Activated T-helper 1 cell treated with Interleukin-2 at 50 U/mL for 16 hours (primary cell): ENCODE measurements at places on chromosomes 1 and 21.
A peak's percentile ranks its signal among the peaks of the same experiment; 100 is the strongest.

DNA sequence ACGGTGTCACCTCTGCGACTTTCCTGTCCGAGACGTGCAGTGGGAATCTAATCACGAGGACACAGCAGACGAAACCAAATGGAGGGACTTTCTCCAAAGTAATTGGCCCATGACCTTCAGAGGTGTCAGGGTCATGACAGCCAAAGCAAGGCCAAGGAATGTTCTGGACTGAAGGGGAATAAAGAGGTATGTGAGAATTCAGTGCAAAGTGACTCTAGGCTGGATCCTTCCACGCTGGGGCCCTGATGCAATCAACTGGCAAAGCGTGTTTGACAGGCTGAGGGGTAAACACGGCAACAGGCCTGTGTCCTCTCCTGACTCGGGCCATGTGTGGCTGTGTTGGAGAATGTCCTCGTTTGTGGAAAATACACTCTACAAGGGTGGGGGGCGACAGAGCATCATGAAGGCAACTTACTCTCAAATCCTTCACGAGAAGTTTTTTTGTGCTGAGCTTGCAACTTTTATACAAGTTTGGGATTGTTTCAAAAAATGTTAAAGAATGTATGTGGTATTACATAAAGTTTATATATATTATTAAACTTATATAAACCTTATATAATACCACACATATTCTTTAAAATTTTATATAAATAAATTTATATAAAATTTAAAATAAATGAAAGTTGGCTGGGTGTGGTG, 1.7 kb downstream of the CFAP74 start:
- DNase-seq = no peak

- no peak for DNase-seq
Measured at GRCh38 chr1:29123887-29124365, at the start of gene TMEM200B. TMEM200B (minus strand) TSS chr1:29123903; CDS start chr1:29121828, 2,075 bp downstream.

GRCh38 chr1:161987872-161988271, 35.8 kb downstream of the OLFML2B start:
- no peak for DNase-seq

DNA sequence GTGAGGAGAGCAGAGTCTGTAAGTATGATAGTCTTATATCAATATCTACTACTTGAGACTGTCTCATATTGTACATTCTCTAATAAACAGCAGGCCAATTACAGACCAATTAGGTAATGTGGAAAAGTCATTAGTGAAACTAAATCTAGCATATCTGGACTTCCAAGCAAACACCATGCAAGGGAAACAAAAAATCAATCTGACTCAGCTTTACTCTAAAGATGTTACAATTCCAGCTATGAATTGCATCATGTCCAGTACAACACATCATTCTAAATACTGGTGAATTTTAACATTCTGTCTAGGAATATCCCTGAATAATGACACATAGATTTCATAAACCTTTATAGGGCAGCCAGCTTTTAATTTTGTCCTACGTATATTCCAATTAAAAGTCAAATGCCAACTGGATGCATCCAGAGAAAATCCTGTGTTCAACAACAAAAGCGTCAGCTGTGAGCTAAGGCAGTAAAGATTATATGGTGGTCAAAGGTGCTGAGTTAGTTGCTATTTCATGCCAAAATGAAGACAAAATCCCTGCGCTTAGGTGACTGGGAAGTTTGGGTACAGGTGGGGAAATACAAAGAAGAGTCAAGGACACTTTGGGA, 159.3 kb downstream of the TTLL7 start:
- DNase-seq = no peak

DNA sequence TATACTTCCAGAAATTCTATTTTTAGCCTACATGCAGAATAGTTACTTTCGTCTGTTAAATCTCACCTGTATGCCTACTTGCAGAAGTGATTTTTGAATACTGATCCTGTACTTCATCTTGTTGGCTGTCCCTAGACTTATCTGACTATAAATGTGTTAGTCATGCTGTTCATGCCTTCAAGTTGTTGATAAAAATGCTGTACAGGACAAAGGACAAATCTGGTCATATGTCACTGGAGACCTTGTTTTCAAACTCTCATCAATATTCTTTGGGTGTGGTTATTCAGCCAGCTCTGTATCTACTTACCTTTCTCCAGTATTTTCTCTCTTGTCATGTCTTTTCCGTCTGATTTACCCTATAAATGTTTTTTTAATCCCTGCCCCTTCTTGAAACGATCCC, 132.9 kb downstream of the RNF220 start:
- no peak for DNase-seq

DNA sequence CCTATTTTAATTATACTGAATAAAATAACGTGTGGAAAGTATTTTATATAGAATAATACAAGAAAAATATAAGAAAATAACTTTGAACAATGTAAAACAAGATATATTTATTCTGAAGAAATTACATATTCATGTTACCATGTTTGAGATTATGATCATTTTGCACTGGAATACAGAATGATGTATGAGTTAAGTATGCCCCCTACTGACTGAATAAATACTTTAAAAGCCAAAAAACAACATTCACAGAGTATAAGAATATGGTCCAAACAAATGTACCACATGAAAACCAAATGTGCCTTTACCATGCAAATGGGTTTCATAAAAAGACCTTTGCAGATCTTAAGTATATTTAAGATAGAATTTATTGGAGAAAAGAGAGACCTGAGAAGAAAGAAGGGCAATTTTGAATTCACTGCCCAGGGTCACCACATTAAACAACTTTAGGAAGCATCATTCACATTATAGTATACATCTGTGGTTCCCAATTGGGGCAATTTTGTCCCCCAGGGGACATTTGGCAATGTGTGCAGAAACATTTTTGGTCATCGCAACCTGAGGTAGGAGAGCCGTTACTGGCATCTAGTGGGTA, 136.6 kb upstream of the GFI1 start:
- DNase-seq = no peak

DNA sequence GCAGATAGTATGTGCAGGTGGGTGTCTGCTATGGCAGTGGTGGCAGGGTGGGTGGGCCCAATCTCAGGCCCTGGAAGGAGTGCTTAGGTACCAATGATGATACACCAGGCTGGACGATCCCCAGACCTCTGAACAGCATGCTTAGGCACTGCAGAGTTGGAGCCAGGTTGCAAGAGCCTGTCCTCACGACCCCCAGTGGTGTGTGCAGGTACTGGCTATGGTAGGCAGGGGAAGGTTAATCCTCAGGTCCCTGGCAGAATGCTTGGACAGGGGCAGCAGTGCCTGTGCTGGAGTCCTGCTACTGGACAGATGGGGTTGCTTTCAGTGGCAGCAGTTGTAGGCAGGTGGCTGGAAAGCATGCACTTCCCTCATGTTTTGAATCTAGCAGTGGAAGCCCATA, 100.5 kb upstream of the NEK7 start:
- DNase-seq = no peak

DNA sequence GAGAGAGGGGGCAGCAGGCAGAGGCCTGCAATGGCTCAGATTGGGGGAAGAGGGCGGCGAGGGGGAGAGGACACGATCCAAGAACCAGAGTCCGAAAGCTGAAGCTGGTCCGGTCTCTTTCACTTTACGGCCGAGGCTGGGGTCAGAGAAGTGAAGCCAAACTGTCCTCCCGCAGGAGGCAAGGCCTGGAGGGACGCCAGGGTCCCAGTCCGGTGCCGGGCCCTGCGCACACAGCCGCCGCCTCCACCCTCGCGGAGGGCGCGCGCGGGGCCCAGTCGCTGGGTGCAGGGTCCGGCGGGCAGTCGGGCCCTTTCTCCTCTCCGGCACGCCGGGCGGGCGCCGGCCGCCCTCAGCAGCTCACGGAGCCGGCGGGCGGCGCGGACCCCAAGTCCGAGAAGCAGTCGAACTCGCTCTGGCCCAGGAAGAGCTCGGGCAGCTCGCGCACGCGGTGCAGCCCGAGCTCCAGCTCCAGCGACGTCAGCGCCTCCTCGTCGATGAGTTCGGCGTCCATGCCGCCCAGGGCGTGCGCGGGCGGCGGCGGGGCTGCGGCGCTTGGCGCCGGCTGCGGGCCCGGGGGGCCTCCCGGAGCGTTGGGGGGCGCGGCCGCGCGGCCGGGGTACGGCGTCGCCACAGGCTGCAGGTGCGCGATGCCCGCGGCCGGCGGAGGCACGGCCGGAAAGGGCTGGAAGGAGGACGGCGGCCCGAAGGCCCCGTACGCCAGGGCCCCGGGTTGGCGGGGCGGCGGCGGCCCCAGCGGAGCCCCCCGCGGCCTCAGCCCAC, 749 bp downstream of the CITED4 start:
- DNase-seq = no peak

- no peak for DNase-seq
Measured at GRCh38 chr1:190192627-190193026, 285.0 kb downstream of the BRINP3 start.

GRCh38 chr1:226719596-226720387, 19.3 kb downstream of the ITPKB start:
- no peak for DNase-seq

DNA sequence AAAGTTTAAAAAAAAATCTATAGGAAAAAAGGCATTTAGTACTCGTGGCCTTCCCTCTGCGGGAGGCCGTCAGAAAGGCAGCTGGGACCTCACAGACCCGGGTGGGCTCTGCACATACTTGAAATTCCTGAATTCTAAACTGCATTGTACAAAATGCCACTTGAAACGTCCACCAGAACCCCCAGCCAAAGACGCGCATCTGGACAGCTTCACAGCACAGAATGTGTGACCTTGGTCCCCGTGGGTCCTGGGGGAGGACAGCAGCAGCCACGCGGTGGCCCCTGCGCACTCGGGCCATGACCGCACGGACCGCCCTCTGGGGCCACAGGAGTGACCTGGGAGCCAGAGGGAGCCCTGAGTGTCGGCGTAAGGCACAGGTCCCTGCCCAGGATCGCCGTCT, 20.6 kb upstream of the MRPS14 start:
- no peak for DNase-seq

GRCh38 chr1:163670989-163671757, 349.4 kb downstream of the NUF2 start:
- no peak for DNase-seq

DNA sequence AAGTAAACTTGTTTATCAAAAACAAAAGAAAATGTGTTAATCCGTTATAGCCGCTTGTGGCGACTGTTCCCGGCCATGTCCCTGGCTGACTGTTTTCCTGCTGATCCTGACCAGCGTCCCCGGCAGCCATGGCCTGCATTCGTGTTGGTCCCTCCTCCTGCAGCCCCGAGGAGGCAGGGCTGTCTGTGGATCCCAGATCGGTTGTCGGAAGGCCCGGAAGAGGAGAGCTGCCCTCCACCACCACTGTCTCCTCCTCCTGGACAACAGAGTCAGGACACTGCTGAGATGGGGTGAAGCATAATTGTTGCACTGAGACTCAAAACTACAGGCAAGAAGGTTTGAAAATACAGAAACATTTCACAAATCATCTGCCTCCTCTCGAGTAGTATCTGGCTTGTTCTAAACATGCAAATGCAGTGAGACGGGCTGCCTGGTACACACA, 3.6 kb upstream of the MXRA8 start:
- no peak for DNase-seq

DNA sequence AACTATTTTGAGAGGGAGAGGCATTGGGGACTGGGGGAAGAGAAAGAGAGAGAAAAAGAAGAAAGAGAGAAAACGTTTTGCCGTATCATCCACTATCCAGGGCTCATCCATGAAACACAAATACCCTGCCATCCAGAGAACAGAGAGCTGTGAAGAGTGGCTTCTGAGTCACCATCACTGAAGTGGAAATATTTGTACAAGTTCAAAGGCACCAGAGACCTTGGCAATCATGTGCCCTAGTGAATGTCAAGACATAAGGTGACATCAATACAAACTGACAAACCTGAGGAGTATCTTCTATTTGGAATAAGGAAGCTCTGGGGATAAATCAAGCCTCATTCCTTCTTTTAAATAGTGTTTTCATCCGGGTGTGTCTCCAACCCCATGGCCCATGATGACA, 197.2 kb upstream of the PROX1 start:
- DNase-seq = no peak

DNA sequence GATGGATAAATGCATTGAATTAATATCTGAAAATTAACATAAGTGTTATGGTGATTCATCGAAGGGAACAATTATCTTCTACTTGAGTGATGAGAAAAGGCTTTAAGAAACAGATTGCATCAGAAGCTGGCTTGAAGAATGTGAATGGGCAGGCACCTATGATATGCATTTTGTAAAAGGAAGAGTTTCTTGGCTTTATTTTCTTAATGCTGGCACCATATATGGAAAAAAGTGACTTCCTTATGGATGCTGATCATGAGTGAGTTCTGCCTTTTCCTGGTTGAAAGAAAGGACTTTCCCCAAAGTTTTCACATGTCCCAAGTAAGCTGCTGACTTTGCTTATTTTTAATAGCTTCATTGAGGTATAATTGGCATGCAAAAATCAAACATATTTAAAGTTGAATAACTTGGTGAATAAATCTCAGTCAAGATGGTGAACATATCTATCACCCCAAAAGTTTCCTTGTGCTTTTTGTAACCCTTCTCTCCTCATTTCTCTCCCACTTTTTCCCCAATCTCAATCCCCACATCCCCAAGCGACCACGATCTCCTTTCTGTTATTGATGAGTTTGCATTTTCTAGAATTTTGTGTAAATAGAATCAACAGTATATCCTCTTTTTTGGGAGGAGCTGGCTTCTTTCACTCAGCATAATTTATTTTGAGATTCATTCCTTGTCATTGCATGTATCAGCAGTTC, 74.2 kb downstream of the SPATA46 start:
- no peak for DNase-seq

- DNase-seq = no peak
Measured at GRCh38 chr21:39353295-39353694, 4.4 kb upstream of the HMGN1 start.

DNA sequence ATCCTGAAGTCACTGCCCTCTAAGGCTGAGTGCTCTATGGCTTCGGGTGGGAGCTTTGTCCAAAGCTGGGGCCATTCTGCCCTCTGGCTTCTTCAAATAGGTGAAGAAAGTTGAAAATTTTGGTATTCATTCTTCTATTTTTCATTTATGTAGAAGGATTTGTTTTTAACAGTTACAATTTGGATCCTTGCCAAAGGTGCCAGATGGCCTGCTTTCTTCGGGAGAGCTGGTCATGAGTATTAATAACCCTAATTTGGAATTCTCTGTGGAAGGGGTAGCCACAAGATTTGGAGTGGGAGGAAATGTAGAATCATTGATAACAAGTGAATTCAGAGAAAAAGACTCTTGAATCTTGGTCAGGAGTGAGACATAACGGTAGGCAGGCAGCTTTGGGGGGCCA, 370.4 kb upstream of the ST6GALNAC5 start:
- DNase-seq = no peak

GRCh38 chr1:112718691-112719418, 3.7 kb upstream of the PPM1J start:
- DNase-seq = peak; percentile 60

DNA sequence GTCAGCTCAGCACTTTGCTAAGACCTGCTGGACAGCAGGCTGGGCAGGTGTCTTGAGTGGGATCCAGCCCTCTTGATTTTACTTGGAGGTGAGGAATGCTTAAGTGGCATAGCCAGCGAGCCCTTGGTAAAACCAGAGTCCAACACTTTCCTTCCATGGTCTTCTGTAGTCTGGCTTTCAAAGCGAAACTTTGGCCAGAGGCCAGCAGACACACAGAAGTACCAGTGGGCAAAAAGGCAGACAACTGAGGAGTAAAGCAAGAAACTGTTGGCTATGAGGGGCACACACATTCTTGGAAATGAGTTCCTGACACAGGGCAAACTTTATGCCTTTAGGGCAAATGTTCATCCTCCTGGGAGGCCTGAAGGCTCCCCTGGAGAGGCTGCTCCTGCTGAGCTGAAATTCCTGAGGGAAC, 281.0 kb upstream of the POU3F1 start:
- no peak for DNase-seq
